ENCODE measurements at places on chromosomes 7 and 10. TPM values are rescaled to one million over a fixed set of nuclear protein-coding genes. Genes with fewer than 3 reads are reported as not detected.

Gene LIPN
- not detected for total RNA-seq

Gene TMEM176A
- 13.6 TPM for total RNA-seq

Gene SMKR1
- not detected for total RNA-seq

Gene NCF1
- 0.82 TPM for total RNA-seq

Measured in tongue (tissue), 3 donors.